Kasumi-1 (cell line): ENCODE measurements at places on chromosomes 1 and 21.

- no peak for DNase-seq
Observed at GRCh38 chr1:67716800-67717199, 31.8 kb downstream of the GADD45A start.

DNA sequence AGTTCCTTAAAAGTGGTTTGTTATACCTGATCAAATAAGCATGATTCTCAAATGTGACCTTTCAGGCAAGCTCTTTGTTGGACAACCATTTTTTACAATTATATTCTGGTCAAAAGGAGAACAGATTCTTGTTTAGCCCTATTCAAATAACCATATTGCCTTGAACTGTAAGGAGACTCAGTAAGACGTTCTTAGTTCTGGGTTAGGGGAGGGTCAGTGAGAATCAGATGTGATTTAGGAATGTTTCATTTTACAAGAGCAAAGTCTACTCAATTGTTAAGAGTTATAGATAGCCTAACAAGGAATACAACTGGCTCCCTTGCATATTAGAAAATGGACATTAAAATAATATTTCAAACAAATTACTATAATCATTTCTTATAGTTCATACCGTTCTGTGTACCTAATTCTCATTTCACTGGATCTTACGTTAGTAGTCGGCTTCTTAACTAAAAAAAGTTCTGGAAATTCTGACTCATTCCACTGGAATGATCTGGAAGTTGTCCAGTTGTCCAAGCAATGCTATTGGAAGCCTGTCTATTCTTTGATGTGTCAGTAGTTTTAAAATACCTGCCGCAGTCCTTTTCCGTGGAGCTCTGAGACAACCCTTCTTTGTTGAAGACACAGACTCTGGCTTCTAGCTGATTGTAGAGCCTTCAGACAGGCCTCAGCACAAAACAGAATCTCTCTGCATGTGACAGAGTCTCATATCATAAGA, 88.8 kb downstream of the MAST2 start:
- no peak for DNase-seq

- DNase-seq, result peak; percentile 46
Observed at GRCh38 chr1:108082738-108083562, 117.2 kb downstream of the SLC25A24 start.

- DNase-seq, result peak; percentile 90
Observed at GRCh38 chr1:244833734-244834542, 1.5 kb upstream of the COX20 start.

DNA sequence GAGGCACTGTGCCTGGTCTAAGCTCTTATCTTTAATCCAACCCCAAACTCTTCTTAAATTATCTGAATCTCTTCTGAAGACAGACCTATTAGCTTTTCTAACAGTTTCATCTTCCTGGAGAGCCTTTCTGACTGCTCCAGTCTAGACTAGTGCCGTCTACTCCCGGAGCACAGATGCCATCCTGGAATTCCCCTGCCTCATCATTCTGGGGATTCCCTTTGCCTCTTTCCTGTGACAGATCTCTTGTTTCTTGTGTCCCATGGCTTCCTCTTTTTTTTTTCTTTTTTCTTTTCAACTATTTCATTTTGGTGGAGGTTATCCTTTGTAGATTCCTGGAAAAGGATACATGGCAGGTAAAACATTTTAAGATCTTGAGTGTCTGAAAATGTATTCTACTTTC, 11.7 kb downstream of the SEMA4A start:
- no peak for DNase-seq

DNA sequence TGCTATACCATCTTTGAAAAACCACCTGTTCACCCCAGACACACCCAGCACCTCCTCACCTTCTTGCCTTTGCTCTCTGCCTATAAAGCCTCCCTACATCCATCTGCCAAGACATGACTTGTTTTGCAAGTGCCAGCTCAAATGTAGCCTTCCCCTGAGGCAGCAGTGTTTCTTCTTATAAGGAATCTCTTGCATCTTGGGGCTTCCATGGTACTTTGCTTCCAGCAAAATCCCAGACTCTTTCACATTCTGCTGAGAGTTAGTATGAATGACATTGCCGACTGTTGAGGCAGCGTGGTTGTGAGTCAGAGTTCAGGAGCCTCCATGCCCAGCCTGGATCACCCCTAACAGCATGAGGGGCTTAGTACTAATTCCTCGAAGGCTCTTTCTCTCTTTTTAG, 217.4 kb upstream of the RUNX1 start:
- no peak for DNase-seq

DNA sequence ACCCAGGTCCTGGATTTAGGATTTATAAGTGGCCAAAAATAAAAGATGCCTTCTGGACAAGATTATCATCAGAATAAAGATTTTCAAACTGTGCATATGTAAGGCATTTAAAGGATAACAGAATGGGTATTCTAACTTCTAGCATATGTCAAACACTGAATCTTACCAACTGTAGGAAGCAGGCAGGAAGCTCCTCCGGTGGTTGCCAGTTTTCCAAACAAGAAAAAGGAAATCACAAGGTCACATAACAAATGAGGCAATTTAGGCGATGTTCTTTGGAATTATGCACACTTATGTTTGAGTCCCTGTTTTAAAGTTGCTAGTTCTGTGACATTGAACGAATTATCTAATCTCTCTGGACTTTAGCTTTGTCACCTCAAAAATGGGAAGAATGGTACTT, 48.9 kb downstream of the ATP6V1G3 start:
- DNase-seq, result no peak

DNA sequence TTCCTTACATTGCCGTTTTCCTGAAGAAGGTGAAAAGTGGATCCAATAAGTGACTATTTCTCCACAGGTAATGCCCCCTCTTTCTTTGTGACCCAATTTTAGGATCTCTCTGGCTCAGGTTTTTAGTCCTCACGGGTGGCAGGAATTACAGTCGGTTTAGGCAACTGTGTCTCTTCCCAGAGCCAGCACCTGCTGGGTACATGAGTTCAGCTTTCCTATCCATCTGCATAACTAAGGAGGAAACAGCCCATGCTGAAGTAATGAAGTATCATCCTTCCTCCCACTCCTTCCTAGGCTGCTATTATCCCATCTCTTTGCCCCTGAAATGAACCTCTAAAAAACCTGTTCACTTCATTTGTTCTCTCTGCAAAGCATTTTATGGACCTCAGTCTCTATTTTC, 544.6 kb downstream of the NEGR1 start:
- no peak for DNase-seq

GRCh38 chr1:181541947-181542346, 58.6 kb downstream of the CACNA1E start:
- no peak for DNase-seq

GRCh38 chr1:79825551-79825950, 819.0 kb upstream of the ADGRL4 start:
- DNase-seq, result no peak

DNA sequence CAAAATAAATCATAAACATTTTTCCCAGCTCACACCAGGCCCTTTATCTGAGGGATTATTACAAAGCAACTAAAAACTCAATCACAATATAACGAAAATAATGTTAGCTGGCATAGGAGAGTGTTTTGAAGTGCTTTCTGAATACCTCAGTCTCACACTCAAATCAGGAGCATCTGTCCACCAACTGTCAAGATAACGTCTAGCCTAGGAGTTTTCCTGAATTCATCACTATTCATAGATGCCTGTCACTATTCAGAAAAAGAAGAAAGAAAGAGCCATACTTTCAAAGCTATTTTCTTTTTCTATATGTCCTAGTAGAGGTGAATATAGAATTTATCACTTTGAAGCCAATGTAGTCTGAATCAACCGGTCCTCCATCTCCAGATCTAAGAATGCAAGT, 127.0 kb downstream of the AKT3 start:
- DNase-seq, result no peak

DNA sequence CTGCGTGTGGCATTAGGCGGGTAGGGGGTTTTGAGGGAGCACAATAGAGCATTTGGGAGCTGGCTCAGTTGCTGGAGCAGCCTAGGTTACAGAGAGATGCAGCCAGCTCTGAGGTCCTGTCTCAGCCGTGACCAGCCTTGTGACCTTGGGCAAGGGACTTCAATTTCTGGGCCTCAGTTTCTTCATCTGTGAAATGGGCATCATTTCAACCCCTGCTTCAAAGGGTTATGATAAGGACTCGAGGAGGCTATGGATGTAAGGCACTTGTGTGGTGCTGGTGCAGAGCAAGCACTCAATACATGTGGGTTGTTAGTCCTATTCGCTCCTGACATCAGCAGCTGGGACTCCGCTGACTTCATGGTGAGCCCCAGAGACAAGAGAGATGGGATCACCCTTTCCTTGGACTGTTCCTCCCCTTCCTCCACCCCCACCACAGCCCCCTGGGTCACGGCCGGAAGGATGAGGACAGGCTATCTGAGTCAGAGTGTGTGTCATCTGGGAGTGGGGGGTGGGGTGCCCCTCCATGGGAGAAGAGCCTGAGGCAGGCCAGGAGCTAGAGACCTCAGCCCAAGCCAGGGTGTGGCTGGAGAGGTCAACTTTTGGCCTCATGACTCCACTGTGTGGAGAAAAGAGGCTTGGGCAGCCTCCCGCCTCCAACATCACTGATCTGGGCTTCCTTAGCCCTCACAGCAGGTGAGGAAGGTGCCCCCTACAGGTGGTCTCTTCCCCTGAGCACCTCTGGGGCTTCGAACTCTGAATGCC, 71.4 kb upstream of the ZBTB40 start:
- no peak for DNase-seq

DNA sequence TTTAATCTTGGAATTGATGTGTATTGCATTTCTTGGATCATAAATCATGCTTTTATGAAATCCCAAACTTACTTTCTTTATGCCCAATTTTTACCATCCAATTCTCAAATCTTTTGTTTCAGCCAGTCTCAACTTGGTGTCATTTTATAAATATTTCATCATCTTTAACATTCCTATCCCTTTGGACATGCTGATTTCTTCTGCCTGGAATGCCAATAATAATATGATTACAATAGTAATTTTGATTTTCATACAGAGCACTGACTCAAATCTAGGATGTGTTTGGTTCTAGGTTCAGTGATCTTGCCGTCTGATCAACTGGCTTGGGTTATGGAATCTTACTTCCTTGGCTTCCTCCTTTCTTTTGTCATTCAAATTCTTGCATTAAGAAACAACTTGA, 12.8 kb downstream of the RRP15 start:
- no peak for DNase-seq

DNA sequence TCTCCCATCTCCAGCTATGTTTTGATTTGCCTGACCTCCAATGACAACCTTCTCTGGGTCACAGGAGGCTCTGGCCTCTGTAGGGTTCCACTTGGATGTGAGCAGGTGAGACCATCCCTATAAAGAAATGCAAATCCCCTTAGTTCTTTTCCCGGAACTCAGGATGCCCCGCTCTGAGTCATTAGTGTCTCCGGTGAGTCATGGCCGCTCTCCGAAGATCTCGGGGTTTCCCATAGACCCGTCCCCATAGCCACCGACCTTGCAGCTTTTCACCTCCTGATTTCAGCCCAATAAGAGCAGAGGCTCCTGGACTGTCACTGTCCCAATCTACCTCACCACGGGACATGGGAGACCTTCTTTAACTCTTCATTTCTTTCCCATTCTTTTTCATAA, 98.2 kb downstream of the PGBD5 start:
- DNase-seq, result no peak

DNA sequence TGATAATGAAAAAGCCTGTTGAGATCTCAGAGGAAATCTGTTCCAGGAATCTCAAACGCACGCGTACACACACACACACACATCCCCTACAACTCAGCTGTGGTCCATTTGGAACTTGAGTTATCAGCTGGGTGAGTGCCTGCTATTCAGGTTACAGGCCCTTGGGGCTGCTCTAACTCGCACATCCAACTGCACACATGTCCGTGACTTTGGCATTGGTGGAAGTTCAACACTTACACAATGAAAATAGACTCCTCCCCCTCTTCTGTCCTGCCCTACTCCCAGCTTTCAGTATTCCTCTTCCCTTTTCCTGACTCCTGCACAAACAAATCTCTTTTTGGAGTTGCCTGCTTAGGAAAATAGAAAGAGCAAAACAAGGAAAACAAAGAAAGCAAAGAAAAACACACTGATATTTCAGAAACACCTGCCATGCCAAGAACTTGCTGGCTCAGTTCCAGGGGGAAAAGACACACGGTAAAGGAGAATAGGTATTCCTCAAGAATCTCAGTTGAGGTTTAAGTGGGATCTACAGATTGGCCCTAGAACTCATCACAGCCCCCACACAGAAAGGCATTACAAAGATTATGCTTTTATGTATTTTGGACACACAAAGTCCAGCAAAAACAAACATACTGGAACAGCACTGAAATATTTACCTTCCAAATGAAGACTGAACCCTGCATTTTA, 140.9 kb downstream of the TGFBR3 start:
- no peak for DNase-seq

DNA sequence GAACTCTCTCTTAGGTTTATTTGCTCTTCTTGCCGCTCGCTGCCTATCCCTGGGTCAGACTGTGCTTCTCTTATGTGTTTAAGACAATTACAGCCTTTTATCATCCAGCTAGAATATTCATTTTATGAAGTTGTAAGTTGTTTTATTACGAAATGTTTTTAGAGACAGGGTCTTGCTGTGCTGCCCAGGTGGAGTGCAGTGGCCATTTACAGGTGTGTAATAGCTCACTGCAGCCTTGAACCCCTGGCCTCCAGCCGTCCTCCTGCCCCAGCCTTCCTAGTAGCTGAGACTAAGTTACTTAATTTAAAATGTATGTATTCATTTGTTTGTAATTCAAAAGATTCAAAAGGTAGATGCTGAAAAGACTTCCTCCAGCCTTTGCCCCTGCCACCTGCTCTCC, 99.0 kb upstream of the KIF26B start:
- no peak for DNase-seq

GRCh38 chr1:226123591-226124471, 61.3 kb downstream of the H3-3A start:
- no peak for DNase-seq

DNA sequence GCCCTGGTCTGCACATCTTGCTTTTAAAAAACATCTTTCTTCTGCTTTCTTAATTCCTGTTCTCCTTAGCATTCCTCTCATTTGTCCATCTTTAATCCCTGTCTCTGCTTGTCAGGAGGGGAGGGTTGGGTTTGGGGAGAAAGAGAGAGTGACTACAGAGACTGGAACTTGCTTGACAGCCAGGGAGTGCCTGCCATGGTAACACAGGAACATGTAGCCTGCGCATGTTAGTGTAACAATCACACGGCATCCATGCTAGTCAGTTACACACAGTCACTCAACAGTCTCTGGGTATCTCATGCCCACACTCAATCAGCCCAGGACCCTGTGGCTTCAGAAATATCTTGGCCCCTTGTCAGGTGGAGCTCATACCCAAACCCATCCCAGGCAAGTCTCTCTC, 818 bp upstream of the TFAP2E start:
- DNase-seq, result no peak

GRCh38 chr1:65629788-65630187, 162.9 kb upstream of the PDE4B start:
- DNase-seq, result no peak

DNA sequence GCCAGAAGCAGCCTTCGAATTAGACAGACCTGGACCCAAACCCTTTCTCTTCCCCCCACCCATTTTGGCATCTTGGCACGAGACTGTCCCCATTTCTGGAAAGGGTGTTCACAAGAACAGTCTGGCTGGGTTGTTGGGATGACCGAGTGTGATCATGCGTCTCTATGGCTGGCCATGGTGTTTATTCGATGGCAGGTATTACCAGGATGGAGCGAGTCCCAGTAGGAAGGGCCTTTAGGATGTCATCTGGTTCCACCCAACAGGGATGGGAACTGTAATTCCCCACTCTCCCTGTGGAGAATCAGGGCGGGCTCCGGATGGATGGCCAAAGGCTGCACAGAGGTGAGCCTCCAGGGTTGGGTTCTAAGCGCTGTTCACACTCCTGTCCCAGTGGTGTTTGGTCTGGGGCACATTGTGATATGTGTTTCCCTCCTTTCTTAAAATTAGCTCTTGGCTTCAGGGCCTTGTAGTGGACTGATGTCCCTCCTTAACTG, 33.4 kb upstream of the ATP5PO start:
- no peak for DNase-seq

- DNase-seq, result no peak
Observed at GRCh38 chr1:218573925-218574324, 228.8 kb downstream of the TGFB2 start.
